ENCODE measurements at places on chromosomes 13 and 19.

DNA sequence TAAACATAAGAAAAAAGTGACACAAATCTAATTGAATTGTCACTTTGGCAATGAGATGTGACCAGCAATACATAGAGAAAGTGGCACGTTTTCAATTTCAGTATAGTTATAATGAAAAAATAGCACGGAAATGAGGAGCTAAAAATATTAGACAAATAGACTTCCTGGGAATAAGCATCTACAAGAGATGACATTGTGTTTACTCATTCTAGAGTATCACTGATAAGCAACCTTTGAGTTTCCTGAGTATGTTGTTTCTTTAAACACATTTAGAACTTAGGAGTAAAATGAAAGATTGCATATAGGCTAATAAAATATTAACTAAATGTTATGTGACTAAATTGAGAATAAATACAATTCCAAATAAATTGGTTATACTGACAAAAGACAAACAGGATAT, 207.1 kb upstream of the SLITRK6 start:
- no peak for DNase-seq

DNA sequence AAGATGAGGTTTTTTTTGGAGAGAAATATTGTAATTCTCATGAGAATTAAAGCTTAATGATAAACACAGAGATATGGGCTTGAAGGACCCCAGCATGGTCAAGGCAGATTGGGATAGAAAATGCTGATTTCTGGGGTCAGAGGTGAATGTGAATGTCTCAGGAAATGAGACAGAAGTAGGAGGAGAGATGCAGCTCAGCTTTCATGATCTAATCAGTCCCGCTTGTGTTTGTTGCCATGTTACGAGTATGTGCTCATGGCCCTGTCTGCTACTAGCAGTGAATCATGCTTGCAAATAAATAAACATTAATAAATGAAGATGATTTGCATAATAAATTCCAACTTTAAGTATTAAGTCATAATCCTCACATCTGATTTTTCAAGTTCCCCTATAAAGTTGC, 23.0 kb upstream of the NDFIP2 start:
- peak; percentile 49 for DNase-seq

DNA sequence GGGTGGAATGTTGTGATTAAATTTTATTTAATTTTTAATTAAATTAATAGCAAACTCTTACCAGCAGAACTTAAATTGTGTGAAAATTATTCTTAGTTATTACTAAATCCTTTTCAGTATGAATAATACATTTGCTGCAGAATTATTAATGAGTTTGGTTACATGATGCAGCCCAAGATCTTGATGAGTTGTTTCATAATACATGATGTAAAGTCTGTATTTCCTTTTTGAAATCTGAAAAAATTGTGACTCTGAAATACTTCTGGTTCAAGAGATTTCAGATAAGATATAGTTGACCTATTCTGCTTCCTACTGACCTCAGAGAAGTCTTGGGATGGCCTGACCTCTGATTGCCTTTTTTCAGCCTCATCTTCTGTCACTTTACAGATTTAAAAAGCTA, 11.1 kb downstream of the SAE1 start:
- DNase-seq: no peak

DNA sequence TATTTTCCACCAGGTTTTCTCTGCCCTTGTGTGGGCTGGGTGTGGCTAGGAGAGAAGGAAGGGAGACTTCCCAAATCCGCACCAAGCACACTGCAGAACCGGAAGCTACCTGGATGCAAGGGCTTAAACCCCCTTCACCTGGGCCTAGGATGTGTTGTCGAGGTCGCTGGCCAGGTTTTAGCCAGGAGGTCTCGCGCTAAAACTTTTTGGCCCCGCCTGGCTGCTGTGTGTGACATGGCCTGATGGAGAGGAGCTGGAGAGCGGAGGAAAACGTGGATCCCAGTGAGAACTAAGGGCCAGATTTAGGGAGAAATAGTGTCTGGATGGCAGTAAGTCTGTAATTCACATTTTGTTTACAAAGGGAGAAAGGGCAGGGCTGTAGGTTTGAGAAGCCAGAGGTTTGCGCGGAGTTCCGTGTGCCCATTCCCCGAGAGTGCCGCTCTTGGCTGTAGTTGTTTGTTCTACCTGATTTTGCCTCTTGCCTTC, 3.1 kb upstream of the TSHZ3 start:
- DNase-seq: no peak

DNA sequence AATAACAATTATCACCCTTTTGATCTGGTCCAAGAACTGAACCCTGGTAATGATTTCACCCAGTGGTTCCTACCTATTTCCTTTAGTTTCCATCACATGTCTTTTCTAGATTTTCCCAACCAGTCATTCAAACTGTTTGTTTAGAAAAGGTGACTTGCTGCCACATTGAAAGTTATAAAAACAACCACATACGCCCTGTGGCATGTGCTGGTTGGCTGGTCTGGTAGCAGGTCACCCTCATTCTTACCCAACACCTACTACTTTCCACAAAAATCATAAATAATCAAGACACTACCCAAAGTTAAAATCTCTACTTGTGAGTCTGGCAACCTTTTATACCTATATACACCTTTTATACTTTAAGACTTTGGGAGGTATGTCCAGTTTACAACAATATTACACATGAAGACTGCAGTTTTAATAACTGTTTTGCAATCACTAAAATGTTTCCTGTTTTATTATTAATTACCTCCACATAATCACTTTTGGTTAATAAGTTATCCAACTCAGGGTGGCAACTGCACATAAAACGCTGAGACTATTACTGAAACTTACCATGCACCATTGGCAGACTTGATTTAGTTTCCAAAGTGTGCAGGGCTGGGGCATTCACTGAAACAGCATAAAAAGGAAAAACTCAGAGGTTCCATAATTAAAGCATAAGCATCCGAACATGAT, 38.9 kb downstream of the DZIP1 start:
- DNase-seq: no peak

DNA sequence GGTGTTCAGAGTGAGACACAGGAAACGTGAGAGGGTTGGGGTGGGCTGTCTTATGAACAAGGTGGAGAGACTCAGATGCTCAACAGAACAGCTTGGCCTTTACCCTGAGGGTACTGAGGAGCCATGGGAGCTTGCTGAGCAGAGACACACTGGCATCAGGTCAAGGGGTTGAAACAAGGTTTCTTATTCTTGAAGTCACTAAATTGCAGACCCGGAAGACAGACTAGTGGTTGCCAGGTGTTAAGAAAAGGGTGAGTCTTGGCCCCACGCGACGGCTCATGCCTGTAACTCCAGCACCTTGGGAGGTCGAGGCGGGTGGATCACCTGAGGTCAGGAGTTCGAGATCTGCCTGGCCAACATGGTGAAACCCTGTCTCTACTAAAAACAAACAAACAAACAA, 22.4 kb downstream of the CACNG6 start:
- no peak for DNase-seq

DNA sequence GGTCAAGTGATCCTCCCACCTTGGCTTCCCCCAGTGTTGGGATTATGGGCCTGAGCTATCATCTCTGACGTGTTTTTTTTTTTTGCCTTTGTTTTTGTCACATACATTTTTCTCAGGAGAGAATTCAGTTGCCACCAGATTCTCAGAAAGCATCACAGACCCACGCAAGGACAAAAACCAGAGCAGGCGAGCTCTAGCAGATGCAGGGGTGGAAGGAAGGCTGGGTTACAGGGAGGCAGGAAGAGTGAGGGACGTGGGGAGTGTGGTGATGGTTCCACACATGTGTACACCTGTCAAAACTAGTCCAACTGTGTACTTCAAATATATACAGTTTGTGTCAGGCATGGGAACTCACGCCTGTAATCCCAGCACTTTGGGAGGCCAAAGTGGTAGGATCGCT, 4.3 kb downstream of the TMEM161A start:
- no peak for DNase-seq

DNA sequence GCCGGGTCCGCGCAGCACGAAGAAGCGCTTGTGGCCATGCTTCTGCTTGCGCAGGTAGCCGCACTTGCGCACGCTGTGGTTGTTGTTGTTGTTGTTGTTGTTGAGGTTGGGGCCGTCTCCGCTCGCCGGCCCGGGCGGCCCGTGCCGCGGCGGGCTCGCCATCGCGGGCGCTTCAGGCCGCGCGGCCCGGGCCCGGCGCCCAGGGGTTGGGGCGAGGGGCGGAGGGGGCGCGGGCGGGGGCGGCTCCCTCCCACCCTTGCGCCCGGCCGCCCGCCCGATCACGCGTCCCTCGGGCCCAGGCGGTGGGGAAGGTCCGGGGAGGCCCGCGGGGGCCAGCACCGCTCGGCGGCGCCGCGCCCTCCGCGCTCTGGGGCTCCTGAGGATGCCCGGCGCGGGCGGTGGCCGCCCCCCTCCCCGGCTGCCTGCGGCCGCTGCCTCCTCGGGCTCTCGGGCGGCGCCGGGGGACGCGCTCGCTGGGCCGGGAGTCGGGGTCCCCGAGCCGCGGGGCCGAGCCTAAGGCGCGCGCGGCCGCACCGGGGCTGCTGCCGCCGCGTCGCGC, 412 bp downstream of the IRS2 start:
- DNase-seq: no peak

DNA sequence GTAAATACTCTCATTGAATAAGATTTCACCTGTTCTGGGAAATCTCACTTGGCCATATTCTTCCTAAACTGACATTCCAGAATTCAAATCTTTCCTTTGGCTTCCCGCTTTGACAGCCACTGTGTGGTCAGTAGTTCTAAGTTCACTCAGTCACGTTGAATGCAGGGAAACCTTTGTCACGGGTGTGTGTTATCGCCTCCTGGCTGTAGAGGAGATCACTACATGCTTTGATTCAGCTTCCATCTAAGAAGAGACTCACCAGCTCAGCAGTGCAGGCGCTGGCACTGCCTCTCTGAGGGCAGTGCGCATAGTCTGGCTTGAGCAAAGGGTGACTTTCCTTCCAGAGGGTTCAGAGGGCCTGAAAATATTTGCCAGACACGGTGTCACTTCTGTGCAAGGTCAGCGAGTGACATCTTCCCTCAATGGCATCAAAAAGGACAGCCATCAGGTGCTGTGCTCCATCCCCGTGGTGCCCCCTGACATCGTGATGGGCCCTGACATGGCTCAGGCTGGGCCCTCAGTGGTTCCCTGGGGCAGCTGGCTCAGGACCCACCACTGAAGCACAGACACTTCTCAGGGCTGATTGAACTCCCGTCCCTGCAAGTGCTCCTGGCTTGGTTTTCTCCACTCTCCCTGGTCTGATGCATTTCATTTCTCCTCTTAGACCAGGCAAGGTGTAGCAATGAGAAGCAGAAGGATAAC, 635.4 kb upstream of the ARGLU1 start:
- no peak for DNase-seq

Data from T-helper 2 cell treated with Interferon-gamma antibody and Interleukin-4, amounts not matched to agents 5 μg/mL and 100 μg/mL, for 36 hours (primary cell).